Heart left ventricle (tissue), 16 donors: ENCODE measurements at places on chromosomes 6 and 20. TPM values are rescaled to one million over a fixed set of nuclear protein-coding genes. Genes with fewer than 3 reads are reported as not detected.

Gene RIPOR3
- total RNA-seq = 4.9 TPM

Gene FAM209B
- total RNA-seq = not detected

Gene RIPOR2
- total RNA-seq = 14.2 TPM

Gene LY6G5C
- total RNA-seq = 2.4 TPM

Gene NCOA7
- 7.4 TPM for total RNA-seq

Gene PRDM13
- total RNA-seq = not detected

Gene KCNK5
- 2.1 TPM for total RNA-seq

Gene PGC
- total RNA-seq = not detected

Gene TTBK1
- total RNA-seq = 0.33 TPM

Gene MUC22
- 0.21 TPM for total RNA-seq

Gene SLC52A3
- total RNA-seq = 18.6 TPM

Gene NRM
- 3.9 TPM for total RNA-seq

Gene MLIP
- 360 TPM for total RNA-seq

GRCh38 chr20:57780398-57780797, 70.6 kb upstream of the PMEPA1 start:
- DNase-seq = no peak

- DNase-seq = no peak
Observed at GRCh38 chr20:54485631-54486030, 10.2 kb downstream of the DOK5 start.

GRCh38 chr6:167565388-167565787, 240.5 kb downstream of the TTLL2 start:
- no peak for DNase-seq

- DNase-seq = no peak
Observed at GRCh38 chr6:97073903-97074302, 149.4 kb downstream of the KLHL32 start.

- DNase-seq = no peak
Observed at GRCh38 chr6:11865680-11866300, 87.2 kb upstream of the ADTRP start.

DNA sequence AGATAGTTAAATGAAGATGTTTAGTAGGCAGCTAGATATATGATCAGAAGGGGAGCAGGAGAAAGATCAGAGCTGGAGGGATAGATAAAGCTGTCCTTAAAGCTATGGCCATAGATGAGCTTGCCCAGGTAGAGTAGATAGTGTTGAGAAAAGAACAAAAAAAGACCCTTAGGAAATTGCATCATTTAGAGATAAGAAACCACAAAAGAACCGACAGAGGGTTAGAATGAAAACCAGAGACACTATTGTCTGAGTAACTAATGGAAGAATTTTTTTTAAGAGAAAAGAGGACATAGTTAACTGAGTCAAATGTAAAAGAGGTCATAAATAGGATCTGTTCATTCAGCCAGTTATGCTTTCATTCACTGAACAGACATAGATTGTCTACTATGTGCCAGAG, 101.8 kb downstream of the TNFAIP3 start:
- DNase-seq = no peak

- DNase-seq = no peak
Observed at GRCh38 chr20:36312724-36313441, 6.7 kb downstream of the DLGAP4 start.

DNA sequence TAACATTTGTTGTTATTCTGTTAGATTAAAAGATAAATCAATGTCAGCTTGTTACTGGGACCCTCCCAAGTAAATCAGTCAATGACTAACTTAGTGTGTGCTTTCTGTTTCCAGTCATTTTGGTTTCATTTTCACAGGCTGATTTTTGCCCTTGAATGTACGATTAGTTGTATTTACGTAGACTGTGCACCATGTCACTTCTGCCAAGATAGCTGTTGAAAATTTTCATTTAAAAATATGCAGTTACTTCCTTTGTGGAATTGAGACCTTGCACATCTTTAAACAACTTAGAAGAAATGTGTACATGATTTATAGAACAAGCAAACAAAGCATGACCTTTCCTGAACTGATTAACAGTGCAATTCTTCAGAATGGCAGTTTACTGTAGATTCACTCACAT, 944.8 kb upstream of the CITED2 start:
- DNase-seq = no peak

DNA sequence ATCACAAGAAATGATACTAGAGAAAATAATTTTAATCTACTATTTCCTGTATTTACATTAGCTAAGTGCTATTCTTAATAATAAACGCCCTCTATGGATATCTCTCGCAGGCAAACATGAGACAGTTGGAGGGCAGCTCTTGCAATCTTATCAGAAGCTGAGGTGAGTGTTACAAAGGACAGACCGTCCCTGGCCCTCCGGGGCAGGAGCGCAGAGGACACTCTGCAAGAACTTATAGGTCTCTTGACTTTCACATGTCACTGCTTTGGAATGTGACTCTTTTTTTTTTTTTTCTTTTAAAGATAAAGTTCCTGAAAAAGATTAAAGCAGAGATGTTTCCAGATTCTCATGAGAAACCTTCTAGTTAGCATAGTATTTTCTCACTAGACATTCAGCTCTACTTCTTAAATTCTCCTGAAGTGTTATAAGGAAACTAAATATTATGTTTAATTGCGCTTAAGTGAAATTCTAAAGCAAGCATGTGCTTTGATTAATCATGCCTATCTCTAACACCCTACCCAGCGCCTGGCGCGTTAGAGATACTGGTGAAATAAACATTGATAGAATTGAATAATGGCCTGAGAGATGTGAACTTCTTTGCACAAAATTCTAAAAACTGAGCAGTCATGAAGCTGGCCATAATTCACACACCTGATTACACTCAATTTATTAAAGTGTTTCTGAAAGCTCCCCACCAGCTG, 57.4 kb downstream of the SYTL3 start:
- DNase-seq = peak; percentile 78

GRCh38 chr6:107718341-107718740, 105.8 kb downstream of the SCML4 start:
- DNase-seq = no peak

DNA sequence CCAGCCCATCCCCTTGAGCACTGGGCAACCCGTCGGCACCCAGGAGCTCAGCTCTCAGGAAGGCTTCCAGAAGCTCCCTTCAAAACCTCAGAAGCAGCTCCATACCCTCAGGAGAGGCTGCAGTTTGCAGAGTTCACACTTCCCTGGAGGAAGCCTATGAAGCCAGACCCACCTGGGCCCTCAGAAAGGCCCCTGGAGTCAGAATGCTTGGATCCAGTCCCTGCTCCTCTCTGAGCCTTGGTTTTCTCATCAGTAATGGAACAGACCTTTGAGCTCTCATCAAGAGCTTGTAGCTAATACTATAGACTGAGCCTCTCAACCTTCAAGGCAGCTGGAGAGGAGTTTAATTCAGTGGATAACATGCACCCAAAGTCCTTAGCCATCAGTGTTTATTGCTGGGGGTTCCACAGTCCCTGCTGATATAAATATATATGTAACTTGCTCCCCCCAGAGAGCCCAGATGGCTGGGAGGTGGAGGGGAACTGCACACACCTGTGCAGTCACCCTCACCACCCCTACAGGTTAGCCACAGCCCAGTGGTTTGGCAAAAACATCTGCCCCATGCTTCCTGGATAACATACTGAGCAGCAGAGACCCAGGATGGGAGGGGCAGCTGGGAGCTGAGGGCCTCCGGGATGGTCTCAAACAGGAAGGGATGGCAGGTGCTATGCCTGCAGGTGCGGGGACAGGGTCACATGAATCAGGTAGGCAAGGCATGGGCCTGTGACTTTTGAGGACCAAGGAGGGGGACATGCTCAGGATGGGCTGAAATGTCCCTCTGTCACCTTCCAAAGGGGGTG, 120.1 kb downstream of the SNX5 start:
- no peak for DNase-seq

GRCh38 chr6:330948-331347, 38.7 kb downstream of the DUSP22 start:
- DNase-seq = no peak

DNA sequence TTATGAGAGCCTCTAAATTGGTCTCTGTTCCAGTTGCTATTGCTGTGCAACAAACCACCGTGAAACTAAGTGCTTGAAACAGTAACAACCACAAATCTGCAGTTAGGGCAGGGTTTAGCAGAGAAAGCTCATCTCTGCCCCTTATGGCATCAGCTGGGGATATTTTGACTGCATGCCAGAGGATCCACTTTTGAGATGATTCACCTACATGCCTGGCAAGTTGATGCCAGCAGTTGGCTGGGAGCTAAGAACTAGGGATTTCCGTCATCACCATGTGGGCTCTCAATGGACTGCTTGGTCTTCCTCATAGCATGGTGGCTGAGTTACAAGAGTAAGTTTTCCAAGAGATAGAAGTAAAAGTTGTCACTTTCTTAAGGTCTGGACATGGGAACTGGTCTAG, 35.1 kb downstream of the PLCB4 start:
- no peak for DNase-seq

DNA sequence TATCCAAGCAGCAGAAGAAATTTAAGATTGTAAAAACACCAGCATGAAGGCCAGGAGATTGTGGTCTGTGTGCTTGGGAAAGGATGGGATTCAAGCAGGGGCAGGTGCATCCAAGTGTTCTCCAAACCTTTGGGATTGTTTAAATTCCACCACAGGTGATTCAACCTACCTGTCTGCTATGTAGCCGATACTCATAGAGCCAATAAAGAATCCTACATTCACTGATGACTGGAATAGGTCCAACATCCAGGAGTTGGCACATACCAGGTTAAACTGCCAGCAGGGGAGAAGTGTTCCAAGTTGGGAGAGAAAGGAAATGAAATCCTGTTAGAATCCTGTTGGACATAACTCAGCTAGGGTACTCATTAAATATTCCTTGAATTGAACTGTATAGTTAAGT, 2.2 kb downstream of the SLC22A2 start:
- no peak for DNase-seq

- no peak for DNase-seq
Observed at GRCh38 chr20:36135159-36135558, 19.4 kb upstream of the EPB41L1 start.

DNA sequence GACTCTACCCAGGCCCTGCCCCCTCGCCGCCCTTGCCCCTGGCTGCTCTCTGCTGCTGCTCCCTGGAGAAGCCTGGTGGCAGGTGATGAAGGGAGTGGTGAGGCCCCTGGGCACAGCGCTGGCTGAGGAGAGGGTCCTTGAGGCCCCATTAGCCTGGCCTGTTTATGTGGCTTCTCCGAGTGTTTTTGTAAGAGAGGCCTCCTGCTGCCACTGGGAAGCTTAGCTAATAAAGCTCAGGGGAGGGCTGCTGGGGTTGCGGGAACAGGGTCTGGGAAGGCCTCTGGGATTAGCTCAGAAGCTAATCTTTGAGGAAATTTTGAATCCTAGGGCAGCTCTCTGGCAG, 15.5 kb downstream of the EBF4 start:
- DNase-seq = no peak

- no peak for DNase-seq
Observed at GRCh38 chr20:3209946-3210317, 634 bp downstream of the ITPA start.

DNA sequence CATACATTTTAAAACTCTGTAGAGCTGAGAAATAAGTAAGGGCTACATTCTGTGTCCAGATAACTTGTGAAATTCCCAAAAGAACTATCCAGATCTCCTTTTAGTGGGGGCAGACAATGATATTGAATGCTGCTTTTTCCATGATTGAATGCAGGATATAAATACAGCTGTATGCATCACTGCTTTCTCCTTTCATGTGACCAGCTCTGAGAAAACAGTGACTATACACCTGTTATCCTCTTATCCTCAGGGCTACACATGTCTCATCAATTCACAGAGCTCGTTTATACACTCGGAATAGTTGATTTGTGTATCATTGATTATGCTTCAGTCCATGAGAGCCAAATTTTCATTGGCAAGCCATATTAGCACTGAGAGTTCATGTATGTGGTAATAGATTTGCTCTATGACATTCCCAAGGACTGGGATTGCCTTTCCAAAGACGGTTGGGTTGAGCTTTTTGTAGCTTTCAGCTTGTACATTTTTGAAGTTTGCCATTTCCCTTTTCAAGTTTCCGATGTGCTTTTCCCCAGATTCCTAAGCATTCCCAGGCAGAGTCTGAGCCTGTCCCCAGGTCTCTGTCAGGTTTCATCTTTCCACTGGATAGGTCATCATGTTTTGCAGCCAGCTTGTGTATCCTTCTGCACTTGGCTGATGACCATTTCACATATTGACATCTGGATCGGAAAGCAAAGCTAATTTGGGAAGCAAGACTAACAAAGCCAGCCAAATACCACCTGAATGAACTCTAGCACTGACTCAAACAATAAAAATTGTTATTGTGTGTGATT, 97.7 kb downstream of the RFX6 start:
- no peak for DNase-seq

- no peak for DNase-seq
Observed at GRCh38 chr6:33695451-33695887, 16.0 kb downstream of the UQCC2 start.

DNA sequence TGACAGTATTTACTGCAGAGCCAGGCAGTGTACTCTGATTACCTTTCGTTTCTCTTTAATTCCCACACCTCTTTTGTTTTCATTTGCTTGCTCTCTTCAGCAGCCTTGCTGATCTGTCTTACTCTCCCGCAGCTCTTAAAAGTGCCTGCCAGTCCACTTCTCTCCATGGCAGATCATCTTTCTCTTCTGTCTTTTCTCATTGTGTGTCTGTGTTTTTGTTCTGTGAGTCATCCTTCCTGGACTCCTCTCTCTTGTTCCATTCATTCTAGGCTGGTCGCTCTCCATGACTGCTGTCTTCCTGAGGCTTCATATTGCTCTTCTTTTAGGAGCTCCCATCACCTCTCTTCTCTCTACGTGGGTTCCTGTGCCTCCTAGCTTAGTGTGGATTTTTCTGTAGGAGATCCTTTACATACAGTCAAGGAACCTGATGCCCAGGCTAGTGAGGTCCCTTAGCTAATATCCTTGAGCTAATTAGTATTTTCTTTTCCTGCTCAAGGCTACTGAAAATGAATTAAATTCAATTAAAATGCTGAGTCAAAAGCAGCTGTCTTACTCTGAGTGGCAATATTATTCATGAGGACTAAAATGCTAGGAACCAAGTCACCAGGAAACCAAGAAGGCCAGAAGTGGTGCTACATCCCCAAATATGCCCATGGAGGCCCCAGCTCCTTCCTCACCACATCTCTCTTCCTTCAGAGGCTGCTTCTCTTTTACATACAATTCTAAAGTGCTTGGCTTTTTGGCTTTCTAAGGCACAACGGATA, 86.1 kb downstream of the SLX4IP start:
- DNase-seq = no peak

DNA sequence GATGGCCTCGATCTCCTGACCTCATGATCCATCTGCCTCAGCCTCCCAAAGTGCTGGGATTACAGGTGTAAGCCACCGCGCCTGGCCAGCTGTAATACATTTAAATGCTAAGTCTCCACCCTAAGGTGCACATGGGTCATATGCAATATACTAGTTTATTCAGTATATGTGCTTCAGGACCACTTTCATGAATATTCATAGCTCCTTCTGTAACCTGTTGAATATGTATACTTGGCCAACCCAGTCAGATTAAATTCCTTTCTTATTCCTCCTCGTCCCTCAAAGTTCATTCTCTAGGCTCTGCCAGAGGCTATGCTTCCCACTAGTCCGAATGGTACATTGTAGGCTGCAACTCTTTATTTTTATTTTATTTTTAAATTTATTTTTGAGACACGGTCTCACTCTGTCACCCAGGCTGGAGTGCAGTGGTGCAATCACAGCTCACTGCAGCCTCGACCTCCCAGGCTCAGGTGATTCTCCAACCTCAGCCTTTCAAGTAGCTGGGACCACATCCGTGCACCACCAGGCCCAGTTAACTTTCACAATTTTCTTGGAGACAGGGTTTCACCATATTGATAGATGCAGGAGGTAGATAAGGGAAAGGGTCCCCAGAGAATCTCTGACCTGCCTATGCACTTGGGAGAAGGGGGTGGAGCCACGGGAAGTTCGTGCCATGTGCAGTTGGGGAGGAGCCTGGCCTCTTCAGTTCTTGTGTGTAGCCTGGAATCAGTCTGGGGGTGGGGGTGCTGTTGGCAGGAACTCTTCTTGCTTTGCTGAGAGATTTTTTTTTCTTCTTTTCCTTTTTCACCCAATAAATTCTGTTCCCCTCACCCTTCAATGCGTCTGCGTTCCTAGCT, 41.3 kb upstream of the DDR1 start:
- no peak for DNase-seq
